ENCODE measurements at places on chromosomes 4 and X. TPM values are rescaled to one million over a fixed set of nuclear protein-coding genes. Genes with fewer than 3 reads are reported as not detected.

The GPR50 gene
- not detected for total RNA-seq

The GRID2 gene
- total RNA-seq: not detected

The PAGE2 gene
- not detected for total RNA-seq

The CRMP1 gene
- 1.3 TPM for total RNA-seq

The ARMCX4 gene
- 9.0 TPM for total RNA-seq
